ENCODE measurements at places on chromosomes 4 and X. TPM values are rescaled to one million over a fixed set of nuclear protein-coding genes. Genes with fewer than 3 reads are reported as not detected.

The TMPRSS11A gene
- not detected for total RNA-seq

- H3K27me3 ChIP-seq = no peaks in the 10 kb centered on the region
- DNase-seq = no peak
- no peak overlapping the region for H3K4me3 ChIP-seq
- no peaks in the 10 kb centered on the region for H3K4me1 ChIP-seq
- H3K36me3 ChIP-seq = peaks cover 2% of the 10 kb centered on the region
Measured at GRCh38 chr4:93561842-93562241, 266.7 kb upstream of the ATOH1 start.

DNA sequence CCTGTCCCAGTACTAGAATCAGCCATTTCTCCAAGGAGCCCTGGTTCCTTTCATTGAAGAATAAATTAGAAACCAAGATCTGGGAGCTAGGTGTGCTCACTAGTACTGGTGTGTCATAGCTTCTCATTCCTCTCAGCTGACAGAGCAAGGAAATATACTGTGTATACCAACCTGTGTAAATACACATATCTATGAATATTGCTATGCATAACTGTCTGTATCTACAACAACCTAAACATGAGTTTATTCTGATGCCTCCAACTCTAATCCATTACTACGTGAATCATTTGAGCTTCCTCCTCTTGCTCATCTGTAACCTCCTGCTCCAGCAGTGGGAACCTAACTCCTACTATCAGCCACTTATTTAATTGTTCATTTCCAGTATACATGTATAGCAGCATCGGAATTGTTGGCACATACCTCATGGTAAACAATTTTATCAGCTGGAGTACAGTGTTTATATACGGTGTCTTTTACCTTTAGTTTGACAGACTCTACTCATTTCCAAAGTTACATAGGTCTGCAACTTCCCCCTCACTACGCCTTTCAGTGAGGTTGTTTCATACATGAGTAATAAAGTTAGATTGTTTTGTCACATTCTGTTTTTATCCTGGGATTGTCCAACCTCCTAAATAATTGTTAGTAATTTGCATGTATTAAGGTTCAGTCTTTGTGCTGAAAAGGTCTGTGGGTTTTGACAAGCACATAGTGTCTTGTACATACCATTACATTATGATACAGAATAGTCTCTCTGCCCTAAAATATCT, 7.1 kb upstream of the SCRG1 start:
- no peaks in the 10 kb centered on the region for H3K27me3 ChIP-seq
- no peak for DNase-seq
- H3K36me3 ChIP-seq = peaks cover 12% of the 10 kb centered on the region
- H3K4me3 ChIP-seq = no peak overlapping the region
- no peaks in the 10 kb centered on the region for H3K4me1 ChIP-seq

DNA sequence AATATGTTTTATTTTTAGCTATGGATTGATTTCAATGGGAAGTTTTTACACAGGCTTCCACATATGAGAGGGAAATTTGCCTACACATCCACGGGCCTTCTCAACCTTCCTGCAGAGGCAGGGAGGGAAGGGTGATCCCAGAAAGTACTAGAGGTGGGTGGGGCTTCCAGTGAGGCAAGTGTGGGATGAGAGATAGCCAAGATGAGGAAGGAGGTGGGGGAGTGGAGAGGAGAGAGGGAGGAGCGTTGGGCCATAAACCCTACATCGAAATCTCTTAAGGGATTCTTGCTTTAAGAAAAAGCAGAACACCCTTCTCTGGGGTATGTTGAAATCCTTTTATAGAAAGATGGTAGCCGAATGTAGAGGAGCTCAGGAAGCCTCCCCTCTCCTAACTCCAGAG, 19.0 kb downstream of the NKX6-1 start:
- no peak overlapping the region for H3K27ac ChIP-seq
- H3K4me3 ChIP-seq = no peak overlapping the region

GRCh38 chrX:118459494-118459893, 36.1 kb upstream of the DOCK11 start:
- H3K27me3 ChIP-seq = no peaks in the 10 kb centered on the region
- H3K4me3 ChIP-seq = no peak overlapping the region
- H3K27ac ChIP-seq = no peak overlapping the region
- no peak for DNase-seq
- peaks cover 2% of the 10 kb centered on the region for H3K36me3 ChIP-seq

DNA sequence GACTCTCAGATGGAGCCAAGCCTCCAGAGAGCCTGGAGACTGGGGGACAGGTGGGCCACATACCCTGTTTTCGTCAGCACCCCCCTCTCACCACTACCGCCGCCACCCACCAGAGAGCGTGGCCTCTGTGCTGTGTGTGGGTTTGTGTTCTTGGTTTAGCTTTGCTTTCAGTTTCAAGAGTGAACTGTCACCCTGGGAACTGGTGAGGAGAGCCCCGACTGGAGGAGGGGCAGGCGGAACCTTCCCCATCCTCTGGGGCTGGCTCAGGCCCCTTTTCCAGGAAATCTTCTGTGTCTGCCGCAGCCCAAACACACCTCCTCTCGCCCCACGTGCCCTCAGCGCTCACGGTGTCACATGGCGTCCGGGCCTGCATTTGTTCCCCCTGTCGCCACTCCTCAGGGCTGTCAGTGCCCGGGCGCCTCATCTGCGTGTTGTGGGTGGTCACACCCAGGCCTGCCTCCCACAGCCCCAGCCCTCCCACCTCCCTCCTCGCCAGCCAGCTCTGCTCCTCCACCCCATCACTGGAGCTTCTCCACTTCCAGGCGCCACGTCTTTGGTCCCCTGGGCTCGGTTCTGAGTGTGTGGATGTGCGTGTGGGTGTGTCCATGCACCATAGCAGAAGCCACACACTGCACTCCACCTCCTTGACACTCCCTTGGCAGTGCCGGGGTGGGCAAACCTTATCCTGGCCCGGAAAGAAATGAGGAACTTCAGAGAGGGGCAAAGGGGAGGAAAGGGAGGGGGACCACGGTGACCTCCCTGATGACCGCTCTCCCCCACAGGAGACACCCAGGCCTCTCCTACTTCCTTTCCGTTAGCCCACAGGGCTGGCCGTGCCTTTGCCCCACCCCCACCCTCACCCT, 27.8 kb downstream of the ELF4 start:
- H3K4me3 ChIP-seq = no peak overlapping the region
- H3K36me3 ChIP-seq = no peaks in the 10 kb centered on the region
- DNase-seq = no peak

GRCh38 chr4:10077076-10077475, 39.5 kb downstream of the WDR1 start:
- DNase-seq = no peak
- no peaks in the 10 kb centered on the region for H3K27me3 ChIP-seq
- peaks cover 16% of the 10 kb centered on the region for H3K36me3 ChIP-seq
- no peak overlapping the region for H3K4me3 ChIP-seq
- no peaks in the 10 kb centered on the region for H3K4me1 ChIP-seq

- no peak overlapping the region for H3K4me3 ChIP-seq
- peaks cover 5% of the 10 kb centered on the region for H3K36me3 ChIP-seq
- H3K4me1 ChIP-seq = no peaks in the 10 kb centered on the region
- no peak for DNase-seq
- H3K27ac ChIP-seq = no peak overlapping the region
- H3K27me3 ChIP-seq = no peaks in the 10 kb centered on the region
Measured at GRCh38 chr4:182400081-182400480, 156.9 kb downstream of the TENM3 start.

DNA sequence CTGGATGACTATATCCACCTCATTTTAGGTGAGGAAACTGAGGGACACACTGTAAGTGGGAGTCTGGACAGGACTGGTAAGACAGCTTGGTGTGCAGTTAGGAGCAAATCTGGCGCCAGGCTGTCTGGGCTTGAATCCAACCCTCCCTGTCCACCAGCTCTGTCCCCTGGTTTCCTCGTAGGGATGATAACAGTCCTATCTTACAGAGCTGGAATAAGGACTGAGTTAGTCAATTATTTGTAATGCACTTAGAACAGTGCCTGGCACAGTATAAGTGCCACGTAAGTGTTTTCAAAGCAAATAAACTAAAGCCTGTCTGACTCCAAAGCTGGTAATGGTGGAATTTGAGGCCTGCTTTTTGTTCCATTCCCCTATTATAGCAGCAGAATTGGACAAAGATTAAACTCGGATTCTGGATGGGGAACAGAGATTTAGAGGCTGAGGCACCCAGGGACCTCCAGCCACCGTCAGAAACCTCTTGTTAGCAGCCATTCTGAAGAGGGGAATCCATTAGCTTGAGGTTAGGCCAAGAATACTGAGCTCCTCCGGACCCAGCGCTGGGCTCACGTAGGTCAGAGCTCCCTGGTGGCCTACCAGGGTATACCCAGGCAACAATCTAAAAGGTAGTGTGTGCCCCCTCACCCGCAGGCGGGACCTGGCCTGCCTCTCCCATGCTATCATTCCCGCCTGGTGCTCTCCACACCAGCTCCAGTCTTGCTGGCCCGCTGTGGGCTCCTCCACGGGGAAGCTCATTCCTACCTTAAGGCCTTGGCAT, 102.1 kb downstream of the UCHL1 start:
- no peak overlapping the region for H3K27ac ChIP-seq
- H3K27me3 ChIP-seq = peaks cover 54% of the 10 kb centered on the region
- H3K4me1 ChIP-seq = peaks cover 26% of the 10 kb centered on the region
- no peaks in the 10 kb centered on the region for H3K36me3 ChIP-seq

DNA sequence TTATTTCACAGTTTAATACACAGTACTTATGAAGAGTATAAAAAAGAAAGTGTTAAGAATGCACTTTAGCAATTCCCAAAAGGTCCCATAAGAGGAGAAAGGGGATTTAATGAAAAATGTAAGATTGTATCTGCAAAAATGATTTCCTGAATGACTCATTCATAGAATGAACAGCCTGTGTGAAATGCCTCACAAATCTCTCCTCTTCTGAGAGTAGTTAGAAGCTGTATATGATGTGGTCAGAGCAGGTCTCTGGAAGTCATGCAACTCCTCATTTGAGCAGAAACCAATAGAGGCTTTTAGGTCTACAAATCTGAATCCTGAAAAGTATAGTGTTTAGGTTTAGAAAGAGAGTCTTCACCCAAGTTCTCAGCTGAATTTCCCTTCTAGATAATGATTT, 381.3 kb upstream of the INTU start:
- no peaks in the 10 kb centered on the region for H3K4me1 ChIP-seq
- no peak for DNase-seq
- no peak overlapping the region for H3K4me3 ChIP-seq
- no peak overlapping the region for H3K27ac ChIP-seq
- no peaks in the 10 kb centered on the region for H3K36me3 ChIP-seq

DNA sequence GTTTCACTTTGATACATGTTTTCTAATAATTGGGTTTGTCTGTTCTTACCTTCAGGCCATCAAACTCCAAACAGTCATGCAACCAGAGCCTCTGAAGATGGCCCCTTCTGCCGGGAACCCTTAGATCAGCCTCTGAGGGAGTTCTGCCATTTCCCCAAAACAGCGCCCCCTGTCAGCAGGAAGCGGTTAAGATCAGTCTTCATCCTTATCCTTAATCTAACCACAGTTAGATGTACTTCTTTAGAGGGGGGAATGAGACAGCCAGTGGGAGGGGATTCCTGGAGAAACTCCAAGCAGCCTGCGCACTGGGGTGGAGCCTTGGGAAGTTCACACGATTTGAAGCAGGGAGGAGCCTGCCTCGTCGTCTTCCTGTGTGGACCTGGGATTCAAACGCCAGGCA, 185.4 kb downstream of the INPP4B start:
- peaks cover 5% of the 10 kb centered on the region for H3K36me3 ChIP-seq
- no peak overlapping the region for H3K27ac ChIP-seq
- no peaks in the 10 kb centered on the region for H3K4me1 ChIP-seq

The ADGRG4 gene
- total RNA-seq = not detected

DNA sequence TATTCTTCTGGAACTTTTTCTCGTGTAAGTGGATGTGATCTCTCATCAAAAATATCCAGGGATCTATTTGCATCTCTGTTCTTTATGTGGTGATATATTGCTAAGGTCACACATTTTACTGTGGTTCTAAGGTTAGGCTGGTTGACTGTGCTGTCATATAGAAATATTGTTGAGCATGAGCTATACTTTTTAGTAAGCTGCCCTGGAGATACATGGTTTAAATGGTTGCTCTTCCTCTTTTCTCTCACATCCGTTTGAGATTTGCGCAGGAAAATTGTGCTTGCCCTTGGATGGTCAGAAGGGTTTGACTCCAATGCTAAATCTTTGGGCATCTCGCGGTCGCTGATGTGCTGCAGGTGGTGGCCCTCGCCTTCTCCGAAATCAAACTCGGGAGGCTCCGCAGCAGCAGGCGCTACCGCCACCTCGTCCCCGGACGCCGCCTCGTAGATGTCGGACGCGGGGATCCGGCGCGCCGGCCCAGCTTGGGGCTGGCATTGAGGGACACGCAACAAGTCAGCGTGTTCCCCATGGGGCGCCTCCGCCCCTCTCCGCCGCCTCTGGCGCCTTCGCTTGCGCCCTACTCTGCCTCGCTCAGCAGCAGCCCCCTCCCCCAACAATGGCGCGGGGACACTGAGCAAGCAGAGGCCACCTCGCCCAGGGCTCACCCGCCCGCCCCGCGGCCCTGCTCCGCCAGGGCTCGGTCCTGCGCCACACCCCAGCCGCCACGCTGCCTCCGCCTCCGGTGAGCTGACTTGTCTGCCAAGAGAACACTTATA, 154.5 kb downstream of the MSN start:
- H3K36me3 ChIP-seq = no peaks in the 10 kb centered on the region
- no peak overlapping the region for H3K4me3 ChIP-seq
- no peaks in the 10 kb centered on the region for H3K4me1 ChIP-seq
- DNase-seq = no peak

DNA sequence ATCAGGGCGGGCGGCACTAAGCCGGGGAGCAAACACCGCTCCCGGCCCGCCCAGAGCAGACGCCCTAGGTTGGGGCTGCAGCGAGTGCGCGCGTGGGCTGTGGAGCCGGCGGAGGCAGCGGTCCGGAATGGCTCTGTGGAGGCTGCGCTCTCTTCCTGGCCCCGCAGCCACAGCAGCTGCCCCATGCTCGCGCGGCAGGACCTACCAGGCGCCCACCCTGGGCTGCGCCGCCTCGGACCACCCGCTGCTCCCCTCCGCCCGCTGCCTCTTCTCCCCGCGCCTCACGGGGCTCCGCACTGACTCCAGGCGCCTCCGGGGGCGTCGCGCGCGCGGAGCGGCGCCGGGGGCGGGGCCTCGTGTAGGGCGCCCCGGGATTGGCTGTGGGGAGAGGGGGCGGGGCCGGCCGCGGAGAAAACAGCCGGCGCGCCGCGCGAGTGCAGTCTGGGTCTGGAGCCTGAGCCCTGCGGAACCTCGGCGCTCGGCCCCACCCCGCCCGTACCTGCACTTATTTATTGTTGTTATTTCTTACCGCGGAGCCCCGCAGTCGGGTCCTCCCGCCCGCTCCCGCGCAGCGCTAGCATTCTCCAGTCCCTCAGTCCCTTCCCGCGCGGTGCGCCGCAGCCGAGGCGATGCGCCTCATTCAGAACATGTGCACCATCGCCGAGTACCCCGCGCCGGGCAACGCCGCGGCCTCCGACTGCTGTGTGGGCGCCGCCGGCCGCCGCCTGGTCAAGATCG, at the start of gene RASL11B:
TSS of gene RASL11B (plus strand) at position 439 of the 738 bp plus-strand sequence. CDS start at position 630, 191 bp downstream.
- H3K27ac ChIP-seq = no peak within 1 kb of the TSS
- H3K4me1 ChIP-seq = peaks cover 21% of the 10 kb centered on the region
- H3K36me3 ChIP-seq = peaks cover 16% of the 10 kb centered on the region
- H3K4me3 ChIP-seq = peak within 1 kb of the TSS; percentile 86
- DNase-seq = peak; percentile 82

The SLC49A3 gene
- total RNA-seq = 0.91 TPM

All from neural crest cell (in vitro differentiated cells).